Gastrocnemius medialis (tissue), 4 donors: ENCODE measurements at places on chromosomes 2 and 18. TPM values are rescaled to one million over a fixed set of nuclear protein-coding genes. Genes with fewer than 3 reads are reported as not detected.

- no peaks in the 10 kb centered on the region for H3K27me3 ChIP-seq
- no peak overlapping the region for H3K4me3 ChIP-seq
- DNase-seq: no peak
- peaks cover 39% of the 10 kb centered on the region for H3K4me1 ChIP-seq
Measured at GRCh38 chr2:11534746-11535484, 1.1 kb downstream of the GREB1 start.

GRCh38 chr2:55802067-55802466 lies 108.4 kb upstream of the PNPT1 start:
- no peak overlapping the region for H3K4me3 ChIP-seq
- H3K36me3 ChIP-seq: no peaks in the 10 kb centered on the region
- no peak for DNase-seq
- H3K27ac ChIP-seq: no peak overlapping the region
- H3K27me3 ChIP-seq: no peaks in the 10 kb centered on the region

GRCh38 chr18:37332628-37333420 lies 232.8 kb downstream of the CELF4 start:
- H3K4me1 ChIP-seq: no peaks in the 10 kb centered on the region
- H3K27ac ChIP-seq: no peak overlapping the region
- H3K27me3 ChIP-seq: no peaks in the 10 kb centered on the region
- no peaks in the 10 kb centered on the region for H3K36me3 ChIP-seq

GRCh38 chr18:45635893-45636509 lies 20.7 kb downstream of the SLC14A2 start:
- H3K27me3 ChIP-seq: no peaks in the 10 kb centered on the region
- no peak overlapping the region for H3K27ac ChIP-seq
- no peak for DNase-seq
- H3K4me3 ChIP-seq: no peak overlapping the region
- peaks cover 15% of the 10 kb centered on the region for H3K4me1 ChIP-seq
- H3K36me3 ChIP-seq: no peaks in the 10 kb centered on the region

- no peak for DNase-seq
- no peaks in the 10 kb centered on the region for H3K4me1 ChIP-seq
- no peaks in the 10 kb centered on the region for H3K36me3 ChIP-seq
- H3K27ac ChIP-seq: no peak overlapping the region
- no peaks in the 10 kb centered on the region for H3K27me3 ChIP-seq
Measured at GRCh38 chr2:13917958-13918357, 714.6 kb upstream of the LRATD1 start.

The CGREF1 gene
- total RNA-seq: 6.9 TPM

The ARHGEF33 gene
- 0.52 TPM for total RNA-seq

DNA sequence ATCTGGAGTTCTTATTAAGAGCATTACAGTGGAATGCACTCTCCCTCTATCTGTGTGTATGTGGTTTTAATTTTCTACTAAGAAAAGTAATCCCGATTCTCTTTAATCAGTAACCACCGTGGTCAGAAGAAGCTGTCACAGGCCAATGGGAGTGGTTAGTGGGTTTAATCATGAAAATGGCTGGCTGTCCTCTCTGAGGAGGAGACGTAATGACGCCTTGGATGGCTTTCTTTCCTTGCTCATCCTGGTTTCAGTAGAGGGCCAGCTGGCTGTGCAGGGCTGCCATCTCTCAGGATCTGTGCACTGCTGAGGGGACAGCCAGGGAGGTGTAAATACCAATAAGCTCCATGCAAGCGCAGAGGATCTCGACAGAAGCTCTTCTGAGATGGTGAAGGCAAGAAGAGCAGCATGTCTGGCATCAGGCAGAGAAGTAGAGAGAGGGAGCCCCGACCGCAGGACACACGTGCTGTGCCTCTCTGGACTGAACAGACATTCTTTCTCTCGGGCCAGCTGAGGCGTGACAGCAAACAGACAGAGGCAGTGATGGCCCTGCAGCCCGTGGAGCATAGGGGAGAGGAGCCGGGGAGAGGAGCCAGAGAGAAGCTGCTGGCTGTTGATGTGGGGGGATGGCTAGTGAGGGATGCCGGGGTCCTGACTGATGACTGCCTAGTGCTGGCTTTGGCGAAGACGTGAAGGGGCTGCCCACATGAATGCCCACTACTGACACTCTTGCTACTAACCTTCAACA lies 65.1 kb upstream of the DAPL1 start:
- no peak for DNase-seq
- no peaks in the 10 kb centered on the region for H3K27me3 ChIP-seq
- no peak overlapping the region for H3K27ac ChIP-seq
- H3K4me3 ChIP-seq: no peak overlapping the region
- H3K36me3 ChIP-seq: no peaks in the 10 kb centered on the region
- no peaks in the 10 kb centered on the region for H3K4me1 ChIP-seq

DNA sequence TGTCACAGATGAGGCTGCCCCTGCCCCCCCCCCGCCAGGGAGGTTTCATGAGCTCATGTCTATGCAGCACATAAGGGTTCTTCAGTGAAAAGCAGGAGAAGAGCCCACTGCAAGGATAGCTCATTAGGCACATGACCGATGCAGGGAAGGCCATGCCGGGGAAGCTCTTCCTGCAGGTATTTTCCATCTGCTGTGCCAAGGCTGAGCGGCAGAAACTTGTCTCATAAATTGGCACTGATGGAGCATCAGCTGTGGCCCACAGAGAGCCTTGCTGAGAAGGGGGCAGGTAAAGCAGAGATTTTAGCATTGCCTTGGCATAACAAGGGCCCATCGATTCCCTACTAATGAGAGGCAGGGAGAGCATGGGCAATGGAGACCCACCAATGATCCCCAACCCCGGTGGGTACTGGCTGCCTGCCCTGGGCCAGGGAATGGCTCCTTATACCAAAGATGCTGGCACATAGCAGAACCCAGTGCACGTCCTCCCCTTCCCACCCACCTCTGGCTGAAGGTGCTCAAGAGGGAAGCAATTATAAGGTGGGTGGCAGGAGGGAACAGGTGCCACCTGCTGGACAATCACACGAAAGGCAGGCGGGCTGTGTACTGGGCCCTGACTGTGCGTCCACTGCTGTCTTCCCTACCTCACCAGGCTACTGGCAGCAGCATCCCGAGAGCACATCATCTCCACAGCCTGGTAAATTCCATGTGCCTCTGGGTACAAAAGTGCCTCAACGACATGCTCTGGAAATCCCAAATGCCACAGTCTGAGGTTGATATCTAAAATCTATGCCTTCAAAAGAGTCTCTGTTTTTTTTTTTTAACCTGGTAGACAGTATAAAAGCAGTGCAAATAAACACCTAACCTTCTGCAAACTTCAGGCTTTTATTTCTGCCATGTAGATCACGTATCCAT lies 41.4 kb downstream of the STEAP3 start:
- peaks cover 8% of the 10 kb centered on the region for H3K4me1 ChIP-seq
- DNase-seq: peak; percentile 34
- no peak overlapping the region for H3K4me3 ChIP-seq
- H3K27ac ChIP-seq: no peak overlapping the region

The HDAC4 gene
- 23.6 TPM for total RNA-seq

DNA sequence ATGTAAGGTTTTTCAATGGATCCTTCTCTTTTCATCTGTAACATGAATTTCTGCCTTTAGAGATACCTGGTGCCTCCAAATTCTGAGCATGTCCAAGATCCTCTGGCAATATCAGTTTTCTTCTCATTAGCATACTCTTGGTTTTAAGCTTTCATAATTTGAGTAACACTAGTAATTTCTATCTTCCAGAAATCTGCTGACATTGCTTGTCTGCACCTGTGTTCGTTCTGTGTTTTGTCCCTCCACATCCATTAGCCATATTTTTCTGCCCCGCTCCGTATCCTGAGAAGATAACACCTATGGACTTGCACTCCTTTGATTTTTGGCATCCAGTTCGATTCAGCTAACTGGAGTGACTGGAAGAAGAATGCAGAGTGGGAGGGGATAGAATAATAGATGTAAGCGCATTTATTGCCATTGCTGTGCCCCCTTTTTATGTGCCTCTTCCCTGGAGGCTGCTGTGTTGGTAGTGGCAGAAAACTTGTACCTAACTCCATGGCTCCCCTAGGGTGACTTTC lies 32.3 kb upstream of the ITSN2 start:
- H3K4me3 ChIP-seq: no peak overlapping the region
- no peaks in the 10 kb centered on the region for H3K36me3 ChIP-seq
- H3K27ac ChIP-seq: no peak overlapping the region
- no peaks in the 10 kb centered on the region for H3K27me3 ChIP-seq

The GPR45 gene
- total RNA-seq: not detected

- no peak for DNase-seq
- no peak overlapping the region for H3K27ac ChIP-seq
- H3K4me1 ChIP-seq: peaks cover 5% of the 10 kb centered on the region
- no peaks in the 10 kb centered on the region for H3K27me3 ChIP-seq
- no peak overlapping the region for H3K4me3 ChIP-seq
Measured at GRCh38 chr2:64735504-64735903, 81.8 kb upstream of the SERTAD2 start.

The ZNF521 gene
- total RNA-seq: 15.6 TPM

- H3K4me3 ChIP-seq: peak overlapping the region; percentile 97
- H3K27ac ChIP-seq: peak overlapping the region; percentile 98
- no peak for DNase-seq
- H3K27me3 ChIP-seq: no peaks in the 10 kb centered on the region
- H3K4me1 ChIP-seq: peaks cover 31% of the 10 kb centered on the region
Measured at GRCh38 chr2:37230581-37230980, 815 bp downstream of the CEBPZ start.

DNA sequence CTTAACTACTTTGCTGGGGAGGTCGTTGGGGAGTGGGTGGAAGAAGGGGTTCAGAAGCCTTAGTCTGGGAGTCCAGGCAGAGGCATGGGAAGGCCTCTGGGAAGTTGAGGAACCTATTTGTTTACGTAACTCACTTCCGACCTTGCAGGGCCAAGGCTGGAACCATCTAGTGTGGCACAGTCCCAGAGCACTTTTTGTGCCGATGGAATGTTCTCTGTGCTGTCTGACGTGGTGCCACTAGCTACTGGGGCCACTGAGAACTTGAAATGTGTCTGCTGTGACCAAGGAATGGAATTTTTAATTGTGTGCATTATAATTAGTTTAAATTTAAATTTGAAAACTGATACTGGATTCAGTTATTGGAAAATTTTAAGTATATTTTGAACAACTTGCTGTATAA lies 139.7 kb downstream of the FAM161A start:
- H3K36me3 ChIP-seq: no peaks in the 10 kb centered on the region
- DNase-seq: peak; percentile 91

GRCh38 chr2:200677721-200678532 lies 92.1 kb downstream of the AOX1 start:
- H3K4me3 ChIP-seq: no peak overlapping the region
- DNase-seq: no peak
- no peaks in the 10 kb centered on the region for H3K36me3 ChIP-seq
- no peaks in the 10 kb centered on the region for H3K4me1 ChIP-seq
- no peaks in the 10 kb centered on the region for H3K27me3 ChIP-seq

The GORASP2 gene
- 57.5 TPM for total RNA-seq

The LYPD6 gene
- not detected for total RNA-seq

GRCh38 chr2:162929571-162929970 lies 91.0 kb upstream of the KCNH7 start:
- no peak for DNase-seq
- no peak overlapping the region for H3K27ac ChIP-seq

DNA sequence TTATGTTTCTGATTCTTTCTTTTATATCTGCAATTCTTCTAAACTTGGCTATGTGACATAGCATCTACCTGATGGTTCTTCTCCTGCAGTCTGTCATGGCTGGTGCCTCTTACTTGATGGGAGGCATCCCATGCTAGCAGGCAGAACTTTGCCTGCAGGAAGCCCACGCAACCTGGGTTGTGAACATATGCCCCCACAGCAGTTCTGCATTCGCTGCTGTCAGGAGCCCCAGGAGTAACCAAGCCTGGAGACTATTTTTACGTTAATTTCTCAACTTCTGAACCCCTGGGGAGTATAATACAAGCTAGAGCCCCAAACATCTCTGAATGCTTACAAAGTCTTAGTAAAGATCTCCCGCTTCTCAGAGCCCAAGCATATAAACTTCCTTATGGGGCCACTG lies 12.1 kb downstream of the FAM168B start:
- H3K27me3 ChIP-seq: no peaks in the 10 kb centered on the region
- H3K4me1 ChIP-seq: peaks cover 66% of the 10 kb centered on the region

- no peak overlapping the region for H3K4me3 ChIP-seq
- H3K4me1 ChIP-seq: peaks cover 54% of the 10 kb centered on the region
- DNase-seq: no peak
- H3K36me3 ChIP-seq: no peaks in the 10 kb centered on the region
- peak overlapping the region; percentile 29 for H3K27ac ChIP-seq
Measured at GRCh38 chr2:101762451-101763171, 65.1 kb downstream of the MAP4K4 start.

The RESP18 gene
- not detected for total RNA-seq

- no peaks in the 10 kb centered on the region for H3K36me3 ChIP-seq
- no peak overlapping the region for H3K4me3 ChIP-seq
- no peak overlapping the region for H3K27ac ChIP-seq
- H3K4me1 ChIP-seq: no peaks in the 10 kb centered on the region
- no peak for DNase-seq
Measured at GRCh38 chr2:219783359-219783975, 156.0 kb downstream of the SLC4A3 start.

- no peak overlapping the region for H3K27ac ChIP-seq
- H3K27me3 ChIP-seq: no peaks in the 10 kb centered on the region
- no peaks in the 10 kb centered on the region for H3K36me3 ChIP-seq
- no peaks in the 10 kb centered on the region for H3K4me1 ChIP-seq
Measured at GRCh38 chr2:139917690-139918384, 1137.6 kb upstream of the NXPH2 start.

- no peaks in the 10 kb centered on the region for H3K27me3 ChIP-seq
- no peak for DNase-seq
- peaks cover 16% of the 10 kb centered on the region for H3K4me1 ChIP-seq
Measured at GRCh38 chr18:70219688-70220087, 14.2 kb upstream of the RTTN start.

GRCh38 chr2:205734436-205735037 lies 52.2 kb downstream of the NRP2 start:
- H3K36me3 ChIP-seq: no peaks in the 10 kb centered on the region
- no peak overlapping the region for H3K4me3 ChIP-seq

GRCh38 chr2:149586898-149587219 lies 716 bp downstream of the MMADHC start:
- DNase-seq: no peak
- H3K36me3 ChIP-seq: no peaks in the 10 kb centered on the region
- peak overlapping the region; percentile 93 for H3K4me3 ChIP-seq

The FBXO11 gene
- 21.5 TPM for total RNA-seq

DNA sequence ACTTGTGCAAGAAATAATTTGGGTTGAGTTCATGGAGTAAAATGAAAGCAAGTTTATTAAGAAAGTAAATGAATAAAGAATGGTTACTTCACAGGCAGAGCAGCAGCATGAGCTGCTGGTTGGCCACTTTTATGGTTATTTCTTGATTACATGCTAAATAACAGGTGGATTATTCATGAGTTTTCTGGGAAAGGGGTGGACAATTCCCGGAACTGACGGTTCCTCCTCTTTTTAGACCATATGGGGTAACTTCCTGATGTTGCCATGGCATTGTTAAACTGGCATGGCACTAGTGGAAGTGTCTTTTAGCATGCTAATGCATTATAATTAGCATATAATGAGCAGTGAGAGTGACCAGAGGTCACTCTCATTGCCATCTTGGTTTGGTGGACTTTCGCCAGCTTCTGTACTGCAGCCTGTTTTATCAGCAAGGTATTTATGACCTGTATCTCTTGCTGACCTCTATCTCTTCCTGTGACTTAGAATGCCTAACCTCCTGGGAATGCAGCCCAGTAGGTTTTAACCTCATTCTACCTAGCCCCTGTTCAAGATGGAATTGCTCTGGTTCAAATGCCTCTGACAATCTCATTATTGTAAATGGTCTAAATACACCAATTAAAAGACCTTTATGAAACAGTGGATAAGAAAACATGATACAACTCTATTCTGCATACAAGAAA lies 114.1 kb upstream of the FIGN start:
- H3K36me3 ChIP-seq: no peaks in the 10 kb centered on the region
- H3K4me3 ChIP-seq: no peak overlapping the region
- DNase-seq: no peak

The NCKAP5 gene
- total RNA-seq: 0.55 TPM

The RASGRP3 gene
- 22.5 TPM for total RNA-seq

The KCNK3 gene
- total RNA-seq: 11.6 TPM

The MYCN gene
- 0.25 TPM for total RNA-seq
